ENCODE measurements at places on chromosomes 6 and 20. TPM values are rescaled to one million over a fixed set of nuclear protein-coding genes. Genes with fewer than 3 reads are reported as not detected.

Gene GNAS-AS1
- not detected for total RNA-seq

Gene CLPSL2
- not detected for total RNA-seq

Gene PXMP4
- 8.2 TPM for total RNA-seq

DNA sequence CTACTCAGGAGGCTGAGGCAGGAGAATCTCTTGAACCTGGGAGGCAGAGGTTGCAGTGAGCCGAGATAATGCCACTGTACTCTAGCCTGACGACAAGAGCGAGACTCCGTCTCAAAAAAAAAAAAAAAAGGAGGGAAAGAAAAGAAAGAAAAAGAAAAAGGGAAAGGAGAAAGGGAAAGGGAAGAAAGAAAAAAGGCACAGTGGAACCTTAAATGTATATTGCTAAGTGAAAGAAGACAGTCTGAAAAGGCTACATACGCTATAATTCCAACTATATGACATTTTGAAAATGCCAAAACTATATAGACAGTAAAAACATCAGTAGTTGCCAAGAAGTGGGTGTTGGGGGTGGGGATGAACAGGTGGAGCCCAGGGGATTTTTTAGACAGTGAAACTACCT, 16.2 kb downstream of the PPIL4 start:
- H3K4me1 ChIP-seq = no peaks in the 10 kb centered on the region
- no peak for DNase-seq
- H3K27ac ChIP-seq = no peak overlapping the region
- no peaks in the 10 kb centered on the region for H3K27me3 ChIP-seq

DNA sequence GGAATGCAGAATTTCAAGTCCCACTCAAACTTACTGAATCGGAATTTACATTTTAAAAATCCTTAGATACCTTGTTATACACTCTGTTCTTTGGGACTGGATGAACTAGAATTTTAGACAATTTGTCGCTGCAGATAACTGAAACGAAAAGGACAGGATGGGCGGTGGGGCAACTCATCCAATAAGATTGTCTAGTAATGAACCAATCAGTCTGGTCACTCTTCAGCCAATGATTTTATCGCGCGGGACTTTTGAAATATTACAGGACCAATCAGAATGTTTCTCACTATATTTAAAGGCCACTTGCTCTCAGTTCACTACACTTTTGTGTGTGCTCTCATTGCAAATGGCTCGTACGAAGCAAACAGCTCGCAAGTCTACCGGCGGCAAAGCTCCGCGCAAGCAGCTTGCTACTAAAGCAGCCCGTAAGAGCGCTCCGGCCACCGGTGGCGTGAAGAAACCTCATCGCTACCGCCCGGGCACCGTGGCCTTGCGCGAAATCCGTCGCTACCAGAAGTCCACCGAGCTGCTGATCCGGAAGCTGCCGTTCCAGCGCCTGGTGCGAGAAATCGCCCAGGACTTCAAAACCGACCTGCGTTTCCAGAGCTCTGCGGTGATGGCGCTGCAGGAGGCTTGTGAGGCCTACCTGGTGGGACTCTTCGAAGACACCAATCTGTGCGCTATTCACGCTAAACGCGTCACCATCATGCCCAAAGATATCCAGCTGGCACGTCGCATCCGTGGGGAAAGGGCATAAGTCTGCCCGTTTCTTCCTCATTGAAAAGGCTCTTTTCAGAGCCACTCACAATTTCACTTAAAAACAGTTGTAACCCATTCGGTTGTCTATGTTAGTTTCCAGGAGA, 41.9 kb upstream of the HFE start:
- H3K4me3 ChIP-seq = no peak overlapping the region
- no peak for DNase-seq
- no peak overlapping the region for H3K27ac ChIP-seq
- H3K36me3 ChIP-seq = no peaks in the 10 kb centered on the region
- no peaks in the 10 kb centered on the region for H3K27me3 ChIP-seq
- H3K4me1 ChIP-seq = no peaks in the 10 kb centered on the region

DNA sequence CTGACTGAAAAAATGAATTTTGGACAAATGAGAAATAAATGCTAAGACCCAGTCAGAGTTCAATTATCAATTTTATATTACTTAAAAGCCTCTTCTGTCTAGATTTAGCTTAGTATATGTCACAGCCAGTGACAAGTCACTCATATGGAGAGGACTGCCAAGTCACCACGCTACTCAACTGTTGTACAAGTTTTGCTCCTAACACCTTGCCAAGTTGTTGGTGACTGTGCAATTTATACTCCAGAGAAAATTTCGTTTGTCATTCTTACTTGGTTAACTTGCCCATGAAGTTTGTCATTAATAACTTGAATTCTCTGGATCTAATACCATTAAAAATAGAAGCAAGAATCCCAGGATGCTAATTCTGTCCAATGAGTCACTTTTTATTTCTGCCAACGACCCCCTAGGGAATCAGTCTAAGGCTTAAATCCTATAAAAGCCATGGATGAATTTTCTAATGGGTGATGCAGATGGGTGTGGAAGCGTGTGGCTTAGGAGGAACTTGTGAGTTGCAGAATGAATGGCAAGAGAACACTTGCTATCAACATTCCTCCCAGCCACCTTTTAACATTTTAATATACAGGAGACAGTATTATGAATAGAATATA, 30.4 kb upstream of the FBXO30 start:
- no peak for DNase-seq
- no peak overlapping the region for H3K4me3 ChIP-seq

- no peaks in the 10 kb centered on the region for H3K27me3 ChIP-seq
- no peak overlapping the region for H3K4me3 ChIP-seq
- peaks cover 19% of the 10 kb centered on the region for H3K4me1 ChIP-seq
- DNase-seq = no peak
- no peak overlapping the region for H3K27ac ChIP-seq
These were observed 138.0 kb downstream of the THBS2 start for GRCh38 chr6:169115632-169116031.

- H3K4me1 ChIP-seq = peaks cover 35% of the 10 kb centered on the region
- DNase-seq = peak; percentile 82
- peak overlapping the region; percentile 43 for H3K27ac ChIP-seq
These were observed 102.0 kb downstream of the ANKS1A start for GRCh38 chr6:34990971-34991560.

GRCh38 chr6:102204351-102204750, 810.8 kb downstream of the GRIK2 start:
- H3K36me3 ChIP-seq = no peaks in the 10 kb centered on the region
- H3K27me3 ChIP-seq = no peaks in the 10 kb centered on the region
- H3K4me3 ChIP-seq = no peak overlapping the region
- no peak overlapping the region for H3K27ac ChIP-seq
- H3K4me1 ChIP-seq = no peaks in the 10 kb centered on the region
- no peak for DNase-seq

DNA sequence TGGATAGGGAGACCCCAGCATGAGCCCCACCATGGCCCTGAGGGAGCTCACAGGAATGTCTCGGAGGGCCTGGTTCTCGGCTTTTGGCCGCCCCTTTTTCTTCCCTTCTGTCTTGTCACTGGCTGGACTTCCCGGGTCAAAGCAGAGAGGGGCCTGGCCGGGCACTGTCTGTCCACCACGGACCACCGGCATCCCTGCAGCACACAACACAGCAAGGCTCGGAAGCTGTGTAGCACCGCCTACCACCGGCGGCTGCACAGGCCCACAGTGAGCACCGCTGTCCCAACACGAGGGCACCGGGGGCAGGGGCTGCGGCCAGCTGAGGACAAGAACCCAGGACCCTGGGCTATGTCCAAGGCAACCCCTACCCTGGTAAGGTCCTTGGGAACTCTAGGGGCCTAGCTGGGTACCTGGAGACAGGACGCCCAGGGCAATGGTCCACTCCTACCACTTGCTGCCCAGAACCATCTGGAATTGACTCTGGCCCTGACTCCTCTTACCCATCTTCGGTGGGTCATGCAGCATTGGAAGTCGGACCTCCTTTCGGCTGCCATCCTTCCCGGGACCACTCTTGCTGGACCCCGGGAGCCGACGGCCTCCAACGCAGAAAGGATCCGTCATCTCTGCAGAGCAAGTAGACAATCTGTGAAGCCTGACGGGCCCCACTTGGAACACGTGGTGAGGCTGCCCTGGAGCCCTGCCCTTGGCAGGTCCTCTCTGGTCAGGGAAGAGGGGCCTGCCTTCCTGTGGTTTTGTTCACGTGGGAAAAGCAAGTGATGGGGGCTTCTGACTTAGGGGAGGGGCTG, 2.2 kb downstream of the ZNF512B start:
- no peak for DNase-seq
- H3K4me1 ChIP-seq = peaks cover 4% of the 10 kb centered on the region
- H3K4me3 ChIP-seq = no peak overlapping the region
- no peak overlapping the region for H3K27ac ChIP-seq
- peaks cover 5% of the 10 kb centered on the region for H3K27me3 ChIP-seq
- peaks cover 14% of the 10 kb centered on the region for H3K36me3 ChIP-seq

DNA sequence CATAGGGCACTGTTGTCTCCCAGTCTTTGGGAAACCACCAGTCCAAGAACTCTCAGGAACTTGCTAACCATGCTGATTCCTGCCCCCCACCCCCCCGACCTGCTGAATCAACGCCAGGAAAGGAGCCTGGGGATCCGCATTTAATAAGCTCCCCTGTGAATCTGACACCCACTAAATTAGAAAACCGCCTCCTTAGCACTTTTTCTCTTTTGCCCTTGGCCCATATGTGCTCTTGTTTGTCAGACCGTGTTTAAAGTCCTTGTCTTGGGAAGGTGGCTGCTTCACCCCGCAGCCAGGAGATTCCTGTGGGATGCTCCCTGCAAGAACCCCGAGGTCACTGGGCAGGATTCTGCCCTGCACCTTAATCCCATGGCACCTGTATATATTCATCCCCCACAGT, 15.7 kb upstream of the FOXP4 start:
- no peak overlapping the region for H3K27ac ChIP-seq
- no peak overlapping the region for H3K4me3 ChIP-seq
- no peak for DNase-seq
- no peaks in the 10 kb centered on the region for H3K36me3 ChIP-seq
- no peaks in the 10 kb centered on the region for H3K27me3 ChIP-seq
- peaks cover 10% of the 10 kb centered on the region for H3K4me1 ChIP-seq

DNA sequence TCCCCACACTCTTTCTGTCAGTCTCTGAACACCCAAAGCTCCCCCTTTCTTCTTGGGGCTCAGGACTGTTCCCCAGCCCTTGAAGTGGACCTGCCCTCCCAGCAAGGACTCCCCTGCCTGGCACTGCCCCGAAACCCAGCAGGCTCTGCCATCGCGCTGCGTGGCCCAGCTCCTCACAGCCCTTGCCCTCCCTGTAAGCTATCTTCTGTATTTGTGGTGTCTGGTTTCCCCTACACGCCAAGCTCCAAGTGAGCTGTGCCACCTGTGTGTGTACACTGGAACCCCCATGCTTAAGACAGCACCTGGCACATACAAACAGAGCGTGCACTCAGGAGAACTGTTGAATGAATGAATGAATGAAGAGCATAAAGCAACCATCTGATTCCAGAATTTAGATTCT, 57.7 kb downstream of the TMEM242 start:
- H3K27me3 ChIP-seq = no peaks in the 10 kb centered on the region
- no peak overlapping the region for H3K27ac ChIP-seq
- H3K36me3 ChIP-seq = no peaks in the 10 kb centered on the region
- H3K4me3 ChIP-seq = no peak overlapping the region

Measured in SJCRH30 (cell line).